ENCODE measurements at places on chromosomes 2 and 18.

- no peak for DNase-seq
Observed at GRCh38 chr2:224432003-224432579, 30.2 kb upstream of the FAM124B start.

GRCh38 chr2:8238521-8239230, 443.2 kb upstream of the ID2 start:
- no peak for DNase-seq

DNA sequence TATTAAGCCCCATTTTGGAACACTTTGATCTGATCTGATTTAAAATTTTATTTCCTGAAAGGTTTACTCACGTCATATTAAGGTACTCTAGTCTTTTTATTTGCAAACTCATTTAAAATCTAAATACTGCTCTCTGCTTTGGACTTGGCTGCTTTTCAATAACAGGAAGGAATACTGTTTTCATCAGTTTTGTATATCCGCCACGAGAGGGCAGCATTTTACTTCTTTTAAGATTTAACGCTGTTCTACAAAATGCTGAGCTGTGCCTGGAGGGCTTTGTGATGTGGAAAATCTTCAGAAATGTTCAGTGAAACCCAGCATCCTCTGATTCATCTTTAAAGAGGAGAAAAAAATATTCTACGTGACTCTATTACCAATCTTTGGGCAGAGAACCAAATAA, 37.5 kb upstream of the SLC38A11 start:
- DNase-seq: peak; percentile 32

- DNase-seq: no peak
Observed at GRCh38 chr18:76468345-76469304, 26.4 kb downstream of the ZNF516 start.

DNA sequence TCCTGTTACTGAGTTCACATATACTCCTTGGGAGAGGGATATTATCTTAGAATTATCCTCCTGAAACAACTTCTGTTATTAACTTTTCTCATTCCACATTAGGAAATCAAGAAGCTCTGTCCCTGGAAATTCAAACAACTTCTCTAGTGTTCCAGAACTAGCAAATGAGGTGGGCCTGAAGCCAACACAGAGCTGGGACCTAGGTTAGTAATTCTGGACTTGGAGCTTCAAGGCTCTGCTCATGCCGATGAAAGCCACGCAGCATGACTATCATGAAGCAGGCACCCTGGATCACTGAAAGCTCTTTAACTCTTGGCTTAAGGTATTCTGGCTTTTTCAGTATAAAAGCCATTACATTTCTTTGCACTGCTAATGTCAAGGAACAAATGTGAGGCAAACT, 242.7 kb downstream of the TGIF1 start:
- DNase-seq: no peak

DNA sequence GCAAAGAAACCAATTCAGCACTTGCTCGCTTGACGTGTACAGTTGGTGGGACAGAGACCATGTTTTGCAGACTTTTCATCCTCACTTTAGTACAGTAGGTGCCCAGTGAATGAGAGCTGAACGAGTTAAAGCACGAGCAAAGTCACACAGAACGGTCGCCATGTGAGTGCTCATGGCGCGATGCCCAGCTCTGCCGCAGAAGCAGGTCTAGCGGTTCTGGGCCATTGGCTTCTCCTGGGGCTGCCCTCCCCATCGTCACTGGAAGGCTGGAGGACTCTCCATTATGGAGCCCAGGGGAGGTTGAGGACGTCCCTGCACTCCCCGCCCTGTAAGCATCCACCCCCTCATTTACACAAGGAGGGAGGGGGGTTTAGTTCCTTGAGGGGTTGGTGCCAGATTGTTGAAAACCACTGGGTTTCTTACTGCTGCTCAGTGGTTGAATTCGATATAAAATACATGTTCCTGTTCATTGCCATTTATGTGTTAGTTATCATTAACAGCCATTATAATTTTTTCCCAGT, 24.9 kb downstream of the PTGR3 start:
- no peak for DNase-seq

- no peak for DNase-seq
Observed at GRCh38 chr18:2715990-2716389, 60.5 kb downstream of the SMCHD1 start.

Data from effector CD4-positive, alpha-beta T cell (primary cell).